ENCODE measurements at places on chromosomes 2 and 18.

DNA sequence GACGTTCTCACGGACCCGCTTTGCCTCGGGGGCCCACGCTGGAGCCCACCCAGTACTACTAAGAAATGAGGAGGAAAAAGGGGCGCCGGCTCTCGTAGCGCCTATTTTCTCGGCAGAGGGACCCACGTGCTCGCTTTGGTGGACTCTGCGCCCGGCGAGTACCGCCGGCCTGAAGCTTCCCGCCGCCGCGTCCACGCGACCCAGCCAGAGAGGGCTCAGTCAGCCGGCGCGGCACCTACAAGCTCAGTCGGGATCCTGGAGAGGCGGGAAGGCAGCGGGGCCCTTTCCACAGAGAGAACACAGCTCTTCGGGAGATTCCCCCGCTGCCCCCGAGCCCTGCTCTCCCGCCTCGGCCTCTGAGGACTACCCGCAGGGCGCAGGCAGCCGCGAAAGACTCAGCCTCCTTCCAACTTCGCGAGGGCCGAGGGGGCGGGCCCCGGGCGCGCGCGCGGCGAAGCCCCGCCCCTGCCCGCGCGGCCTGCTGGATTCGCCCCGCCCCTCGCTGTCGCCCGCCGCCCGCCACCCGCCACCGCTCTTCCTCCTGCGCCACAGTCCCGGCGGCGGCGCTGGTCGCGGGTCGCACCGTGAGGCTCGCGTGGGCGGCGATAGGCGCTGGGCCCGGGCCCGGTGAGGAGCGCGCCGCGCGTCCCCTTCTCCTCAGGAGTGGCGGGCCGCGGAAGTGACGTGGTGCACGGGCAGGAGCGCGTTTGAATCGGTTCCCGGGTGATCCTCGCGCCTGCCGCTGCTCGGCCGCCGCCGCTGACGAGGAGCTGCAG lies at the start of gene SMCHD1:
TSS of gene SMCHD1 (plus strand) at position 549 of the 776 bp plus-strand sequence. CDS start 350 bp downstream, outside the sequence.
- DNase-seq = peak; percentile 31

DNA sequence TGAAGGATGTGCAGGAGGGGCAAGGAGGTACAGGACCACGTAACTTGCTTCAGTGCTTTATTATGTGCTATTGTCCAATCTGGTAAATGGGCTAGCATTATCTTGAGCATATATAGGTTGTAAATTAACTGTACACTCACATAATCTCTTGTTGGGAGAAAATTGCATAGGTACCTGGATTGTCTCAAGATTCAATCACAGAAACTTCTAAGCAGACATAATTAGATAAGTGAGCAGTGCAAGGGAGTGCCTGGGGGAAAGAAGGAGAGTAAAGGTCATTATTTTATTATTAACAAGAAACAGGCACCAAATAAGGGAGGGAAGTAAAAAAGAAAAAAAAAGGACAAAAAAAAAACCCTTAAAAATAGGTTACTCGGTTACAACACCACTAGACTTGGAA lies 186.2 kb downstream of the MBD5 start:
- DNase-seq = no peak

DNA sequence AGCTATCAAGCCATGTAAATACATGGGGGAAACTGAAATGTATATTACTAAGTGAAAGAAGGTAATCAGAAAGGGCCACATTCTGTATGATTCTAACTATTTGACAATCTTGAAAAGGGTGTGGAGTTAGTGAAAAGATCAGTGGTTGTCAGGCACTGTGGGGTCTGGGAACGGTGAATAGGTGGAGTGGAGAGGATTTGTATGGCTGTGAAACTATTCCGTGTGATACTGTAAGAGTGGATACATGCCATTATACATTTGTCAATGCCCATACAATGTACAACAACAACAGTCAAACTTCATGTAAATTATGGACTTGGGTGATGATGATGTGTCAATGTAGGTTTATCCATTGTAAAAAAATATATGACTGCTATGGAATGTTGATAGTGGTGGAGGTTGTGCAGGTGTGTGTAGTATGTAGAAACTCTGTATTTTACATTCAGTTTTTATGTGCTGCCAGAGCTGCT lies 1116.2 kb downstream of the SUCLG1 start:
- DNase-seq = no peak

GRCh38 chr2:172093416-172094293 lies 8.3 kb downstream of the DLX1 start:
- DNase-seq = no peak

DNA sequence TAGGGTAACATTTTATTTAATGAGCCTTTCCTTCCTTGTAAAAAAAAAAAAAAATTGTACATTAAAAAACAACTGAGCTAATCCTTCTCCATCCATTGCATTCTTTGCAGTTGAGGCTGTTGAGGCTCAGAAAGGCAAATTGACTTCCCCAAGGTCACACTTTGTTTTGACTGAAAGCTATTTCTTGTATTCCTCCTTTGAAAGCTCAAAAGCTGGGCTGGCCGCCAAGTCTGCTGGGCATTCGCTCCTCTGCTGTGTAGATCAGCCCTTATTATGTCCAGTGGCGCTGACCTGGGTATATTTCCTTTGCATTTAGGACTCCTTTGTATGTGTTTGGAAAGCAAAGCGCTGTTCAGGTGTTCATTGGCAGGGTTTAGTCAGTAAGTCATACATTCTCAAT lies 44.0 kb downstream of the SGPP2 start:
- DNase-seq = no peak

DNA sequence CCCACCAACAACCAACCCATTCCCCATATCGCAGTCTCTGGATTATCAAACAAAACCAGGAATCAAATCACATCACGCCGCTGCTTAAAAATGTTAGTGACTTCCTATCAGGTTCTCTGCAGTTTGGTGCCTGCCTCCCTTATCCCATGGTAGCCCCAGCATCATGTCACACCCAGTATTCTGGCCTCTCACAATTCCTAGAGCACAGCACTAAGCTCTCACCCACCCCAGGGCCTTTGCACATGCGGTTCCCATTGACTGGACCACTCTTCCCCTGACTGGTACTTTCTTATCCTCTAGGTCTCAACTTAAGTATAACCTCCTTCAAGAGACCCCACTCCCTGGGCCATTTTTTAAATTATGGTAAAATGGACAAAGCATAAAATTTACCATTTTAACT lies 12.8 kb downstream of the ATP8B1 start:
- DNase-seq = no peak

DNA sequence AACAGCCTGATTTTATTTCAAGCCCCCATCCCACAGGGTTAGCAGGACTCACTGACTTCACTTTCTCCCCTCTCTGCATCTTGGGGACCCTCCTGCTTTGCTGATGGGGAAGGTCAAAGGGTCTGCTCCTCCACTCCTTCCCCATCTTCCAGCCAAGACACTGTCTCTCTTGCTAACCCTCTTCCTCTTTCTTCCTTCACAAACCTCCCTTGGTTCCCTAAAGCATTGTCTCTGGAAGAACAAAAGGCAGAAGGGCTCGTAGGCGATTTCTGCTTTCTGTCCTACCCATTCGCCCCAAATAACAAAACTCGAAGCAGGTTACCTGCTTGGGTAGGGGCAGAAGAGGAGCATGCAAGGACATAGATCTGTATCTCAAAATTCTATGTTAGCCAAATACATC lies 5.5 kb upstream of the SLC4A3 start:
- no peak for DNase-seq

- no peak for DNase-seq
Observed at GRCh38 chr18:7723558-7723957, 156.4 kb downstream of the PTPRM start.
